ENCODE measurements at places on chromosomes 3 and 15.

DNA sequence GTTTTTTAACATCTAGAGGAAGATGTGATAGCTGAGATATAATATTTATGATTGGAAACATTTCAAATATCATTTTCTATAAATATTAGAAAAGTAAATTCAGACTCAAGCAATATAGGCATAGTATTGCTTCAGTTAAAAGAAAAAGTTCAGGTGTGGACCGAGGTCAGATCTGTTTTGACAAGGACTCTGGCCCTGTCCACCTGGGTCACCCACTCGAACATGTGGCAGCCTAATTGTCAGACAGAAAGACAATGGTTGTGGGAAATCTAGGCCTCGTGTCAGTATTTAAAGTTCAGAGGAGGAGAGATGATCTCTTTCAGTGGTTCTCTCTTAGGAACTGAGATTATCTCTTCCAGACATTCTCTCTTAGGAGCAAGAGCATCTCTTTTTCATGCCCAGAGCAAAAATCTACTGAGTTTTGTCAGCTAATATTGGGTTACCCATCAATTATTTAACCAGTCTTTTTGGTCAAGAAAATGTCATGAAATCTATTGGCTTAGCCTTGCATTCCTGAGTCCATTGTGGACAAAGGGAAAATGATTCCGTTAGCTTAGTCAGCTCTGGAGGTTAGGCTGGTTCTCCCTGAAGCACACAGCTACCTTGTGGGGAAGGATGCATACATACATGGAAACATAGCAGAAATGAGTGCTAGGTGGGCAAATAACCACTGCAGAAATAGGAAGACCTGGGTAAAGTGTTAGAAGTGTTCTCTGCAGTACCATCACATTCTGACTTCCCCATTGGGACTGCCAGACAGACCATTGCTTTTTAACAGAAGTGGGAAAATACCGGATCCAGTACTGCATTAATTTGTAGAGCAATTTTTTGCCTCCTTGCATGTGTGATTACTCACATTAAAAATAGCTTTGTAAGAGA lies 343.3 kb downstream of the GRM7 start:
- no peak for DNase-seq

GRCh38 chr3:195801251-195802183 lies 10.2 kb downstream of the MUC4 start:
- DNase-seq, result no peak

GRCh38 chr15:51121118-51121517 lies 26.4 kb upstream of the TNFAIP8L3 start:
- DNase-seq, result no peak

- DNase-seq, result no peak
Measured at GRCh38 chr15:49306551-49306950, 116.5 kb upstream of the FGF7 start.

DNA sequence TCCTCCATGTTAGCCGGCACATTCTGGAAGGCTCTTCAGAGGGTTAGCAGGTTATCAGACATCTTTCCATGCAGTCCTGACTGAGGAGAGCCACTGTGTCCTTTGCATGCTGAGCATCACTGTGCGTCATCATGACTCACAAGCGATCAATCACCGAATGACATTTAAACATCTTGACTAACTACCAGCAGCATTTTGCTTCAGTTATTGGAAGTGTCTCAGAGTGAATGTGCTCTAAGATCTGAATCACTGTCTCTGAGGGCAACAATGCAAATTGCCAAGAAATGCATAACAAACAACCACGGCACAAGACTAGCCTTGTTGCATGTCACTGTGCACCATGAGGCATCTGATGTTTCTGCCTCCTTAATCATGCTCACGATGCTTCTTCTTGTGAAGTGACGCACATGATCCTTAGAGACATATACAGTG lies 18.3 kb upstream of the ATP8B4 start:
- DNase-seq, result no peak

DNA sequence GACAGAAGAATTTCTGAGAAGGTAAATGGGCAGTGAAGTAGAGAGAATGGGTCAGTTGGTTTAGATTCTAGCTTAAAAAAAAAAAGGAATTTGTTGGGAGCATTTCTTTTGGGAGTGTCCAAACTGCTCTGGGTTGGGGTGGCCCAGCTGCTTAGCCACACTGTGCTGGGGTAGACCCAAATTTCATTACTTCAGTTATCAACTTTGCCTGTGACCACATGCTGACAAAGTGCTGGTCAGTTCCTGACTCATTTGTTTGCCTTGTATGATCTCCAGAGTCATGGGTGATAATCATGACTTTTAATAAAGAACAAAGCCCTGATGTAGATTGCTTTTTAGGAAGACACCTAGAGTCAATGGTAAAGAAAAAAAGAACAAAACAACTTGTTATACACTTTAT lies 121.5 kb upstream of the FGF7 start:
- DNase-seq, result no peak

DNA sequence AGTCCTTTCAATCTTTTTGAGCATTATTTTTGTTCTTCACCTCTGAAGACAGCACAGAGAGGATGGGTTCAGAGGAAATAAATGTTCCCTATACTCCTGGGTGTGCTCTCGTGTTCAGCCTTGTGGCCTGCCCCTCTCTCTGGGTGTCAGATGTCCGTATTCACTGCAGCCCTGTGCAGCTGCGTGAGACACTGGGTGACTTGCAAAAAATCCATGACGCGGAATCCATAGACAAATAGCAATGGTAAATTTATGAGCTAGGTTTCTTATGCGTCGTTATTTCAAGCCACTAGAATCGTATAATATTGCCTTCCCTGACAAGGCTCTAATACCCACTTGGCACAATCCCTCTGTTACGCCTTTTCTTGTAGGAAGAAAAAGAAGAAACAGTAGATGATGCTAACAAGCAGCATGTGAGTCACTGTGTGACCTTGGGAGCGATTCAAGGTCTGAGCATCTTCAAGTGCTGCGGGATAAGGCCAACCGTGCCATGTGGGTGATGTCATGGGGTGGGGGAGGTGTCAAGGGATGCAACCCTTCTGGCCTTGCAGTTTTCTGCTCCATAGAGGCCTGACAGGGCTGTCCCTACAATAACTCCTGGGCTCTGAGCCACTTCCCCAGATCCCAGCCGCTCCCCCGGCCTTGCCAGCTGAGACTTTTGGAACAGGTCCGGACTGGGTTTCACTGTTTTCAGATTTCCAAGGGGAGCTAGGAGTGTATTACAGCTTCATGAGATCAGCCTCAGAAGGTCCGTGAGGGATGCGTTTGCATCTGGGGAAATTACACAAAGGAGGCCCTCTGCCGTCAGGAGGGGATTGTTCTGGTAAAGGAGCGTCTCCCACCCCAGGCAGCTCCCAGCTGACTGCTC lies 47.6 kb upstream of the POMGNT2 start:
- DNase-seq, result no peak

DNA sequence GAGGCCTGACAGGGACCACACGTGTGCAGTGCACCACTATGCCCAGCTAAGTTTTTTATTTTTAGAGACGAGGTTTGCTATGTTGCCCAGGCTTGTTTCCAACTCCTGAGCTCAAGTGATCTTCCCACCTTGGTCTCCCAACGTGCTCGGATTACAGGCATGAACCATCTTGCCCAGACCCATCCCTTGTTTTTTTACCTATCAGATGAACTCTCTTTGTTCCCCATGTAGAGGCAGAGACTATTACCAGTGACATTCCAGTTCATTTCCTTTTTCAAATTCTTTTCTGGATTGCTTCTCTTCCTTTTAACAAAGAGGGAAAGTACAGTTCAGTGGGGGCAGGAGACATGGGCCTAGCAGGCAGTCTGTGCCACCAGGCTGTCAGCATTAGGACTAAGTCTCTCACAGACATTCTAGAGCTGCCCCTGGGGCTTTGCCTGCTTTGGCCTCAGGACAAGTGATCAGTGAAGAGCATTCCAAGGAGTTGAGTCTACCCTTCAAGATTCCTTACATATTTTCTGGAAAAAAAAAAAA lies 103.5 kb upstream of the SLC7A14 start:
- DNase-seq, result no peak

DNA sequence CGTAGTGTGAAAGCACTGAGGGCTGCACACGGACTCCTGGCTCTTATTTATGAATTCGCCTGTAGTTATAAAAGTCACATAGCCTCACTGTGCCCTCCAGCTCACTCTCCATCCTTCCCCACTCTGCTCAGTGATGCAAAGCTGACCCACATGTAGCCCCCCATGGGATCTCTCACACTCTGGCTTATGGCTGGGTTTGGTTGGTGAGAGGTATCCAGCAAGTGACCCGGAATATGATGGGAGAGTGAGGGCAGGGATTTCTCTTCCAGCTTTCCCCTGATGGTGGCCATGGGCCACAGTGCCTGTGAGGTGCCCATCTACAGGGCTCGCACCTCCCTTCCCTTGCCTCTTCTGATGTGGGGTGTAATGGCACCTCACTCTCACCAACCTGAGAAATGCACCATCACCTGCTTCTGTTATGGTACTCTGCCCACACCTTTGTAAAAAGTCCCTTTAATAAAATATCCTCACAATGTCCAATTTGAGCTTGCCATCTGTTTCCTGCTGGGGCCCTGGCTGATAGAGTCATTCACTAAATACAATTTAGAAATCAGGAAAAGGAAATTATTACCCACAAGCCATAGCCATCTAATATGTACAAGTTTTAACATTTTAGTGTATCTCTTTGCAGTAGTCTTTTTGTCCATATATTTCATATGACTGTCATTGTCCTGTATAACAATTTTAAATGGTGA lies 93.6 kb downstream of the SCN11A start:
- no peak for DNase-seq

DNA sequence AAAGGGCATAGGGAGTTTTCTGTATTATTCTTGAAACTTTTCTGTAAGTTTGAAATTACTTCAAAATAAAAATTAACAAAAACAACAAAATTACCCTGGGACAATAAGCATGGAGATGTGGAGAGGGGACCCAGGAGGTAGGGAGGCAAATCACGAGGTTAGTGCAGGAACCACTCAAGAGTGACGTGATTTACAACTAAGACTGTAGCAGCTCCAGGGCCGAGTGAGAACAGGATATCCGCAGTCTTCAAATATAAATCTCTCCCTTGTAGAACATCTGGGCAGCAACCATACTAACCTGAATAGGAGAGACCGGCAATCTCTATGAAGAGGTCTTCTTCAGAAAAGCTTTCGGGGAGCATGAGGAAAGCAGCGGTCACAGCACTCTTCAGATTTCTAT lies 17.3 kb downstream of the TAMM41 start:
- DNase-seq, result no peak

DNA sequence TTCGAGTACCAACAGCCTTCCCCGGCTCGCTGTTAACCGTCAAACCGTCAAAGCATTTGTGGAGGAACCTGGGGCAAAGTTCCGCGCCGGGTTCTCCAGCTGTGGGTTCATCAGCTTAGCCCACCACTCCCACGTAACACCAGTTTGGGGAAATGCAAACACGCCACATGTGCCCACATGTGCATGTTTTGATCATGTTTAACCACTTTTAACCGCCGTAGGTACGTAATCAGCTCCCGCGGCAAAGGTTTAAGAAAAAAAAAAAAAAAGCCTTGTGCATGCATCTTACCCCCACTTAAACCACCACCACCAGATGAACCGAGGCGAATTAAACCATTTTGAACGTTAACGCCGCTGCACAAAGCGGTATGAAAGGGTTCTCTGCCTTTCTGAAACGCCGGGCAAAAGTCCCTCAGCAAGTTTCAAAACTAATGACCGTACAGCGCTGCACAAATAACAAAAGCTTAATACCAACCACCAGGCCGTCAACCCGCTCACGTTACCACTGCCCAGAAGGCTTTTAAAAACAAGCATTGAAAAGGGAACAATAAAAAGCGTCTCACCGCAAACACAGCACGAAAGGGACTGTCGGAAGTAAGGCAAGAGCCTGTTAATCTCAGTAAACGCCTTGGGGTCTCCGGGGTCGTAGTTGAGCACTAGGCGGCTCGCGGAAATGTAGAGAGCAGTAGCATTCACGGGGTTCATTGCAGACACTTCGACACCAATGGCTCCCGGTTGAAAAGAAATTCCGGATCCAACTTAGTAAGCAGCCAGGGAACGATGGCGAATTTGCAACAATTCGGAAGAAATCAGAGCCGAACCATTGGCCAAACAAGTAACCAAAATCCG lies 1.5 kb downstream of the MSL2 start:
- peak; percentile 45 for DNase-seq

DNA sequence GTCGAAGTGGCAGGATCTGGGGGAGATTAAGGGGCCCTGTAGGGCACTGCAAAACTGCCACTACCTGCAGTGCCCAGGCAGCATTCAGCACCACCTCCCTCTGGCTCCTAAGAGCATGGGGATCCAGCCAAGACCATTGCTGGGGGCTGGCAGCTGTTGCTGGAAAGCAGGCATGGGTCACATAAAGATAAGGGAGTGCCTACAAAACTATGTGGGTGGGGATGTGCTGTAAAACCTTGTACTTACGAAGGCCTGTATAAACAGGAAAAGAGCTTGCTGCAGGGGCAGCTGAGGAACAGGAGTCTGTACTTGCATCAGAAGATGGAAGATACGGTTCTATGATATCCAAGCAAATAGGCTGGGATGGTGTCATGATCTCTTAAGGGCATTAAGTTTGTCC lies 27.1 kb downstream of the IL20RB start:
- DNase-seq, result no peak

GRCh38 chr3:17639765-17640164 lies 102.7 kb downstream of the TBC1D5 start:
- DNase-seq, result no peak

DNA sequence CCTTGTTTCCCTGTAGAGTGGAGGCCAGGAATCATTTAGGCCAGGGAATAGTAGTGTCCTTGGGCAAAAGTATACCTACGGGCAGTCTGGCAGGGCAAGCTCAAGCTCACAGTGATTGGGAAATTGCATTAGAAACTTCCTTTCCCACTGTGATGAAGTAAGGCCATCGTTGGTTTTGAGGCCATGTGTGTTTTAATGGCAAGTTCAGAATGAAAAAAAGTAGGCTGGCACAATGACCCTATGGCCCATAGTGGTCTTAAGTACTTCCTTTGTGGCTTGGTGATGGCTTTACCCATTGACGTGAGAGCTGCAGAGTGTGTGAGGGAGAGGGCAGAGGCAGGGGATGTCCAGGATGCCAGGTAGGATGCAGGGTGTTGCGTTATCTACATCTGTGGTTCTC lies 28.8 kb downstream of the LIMD1 start:
- DNase-seq, result no peak

GRCh38 chr15:80856809-80857377 lies 77.7 kb downstream of the CEMIP start:
- no peak for DNase-seq

GRCh38 chr15:66701422-66702034 lies 508 bp upstream of the SMAD6 start:
- DNase-seq, result peak; percentile 9

DNA sequence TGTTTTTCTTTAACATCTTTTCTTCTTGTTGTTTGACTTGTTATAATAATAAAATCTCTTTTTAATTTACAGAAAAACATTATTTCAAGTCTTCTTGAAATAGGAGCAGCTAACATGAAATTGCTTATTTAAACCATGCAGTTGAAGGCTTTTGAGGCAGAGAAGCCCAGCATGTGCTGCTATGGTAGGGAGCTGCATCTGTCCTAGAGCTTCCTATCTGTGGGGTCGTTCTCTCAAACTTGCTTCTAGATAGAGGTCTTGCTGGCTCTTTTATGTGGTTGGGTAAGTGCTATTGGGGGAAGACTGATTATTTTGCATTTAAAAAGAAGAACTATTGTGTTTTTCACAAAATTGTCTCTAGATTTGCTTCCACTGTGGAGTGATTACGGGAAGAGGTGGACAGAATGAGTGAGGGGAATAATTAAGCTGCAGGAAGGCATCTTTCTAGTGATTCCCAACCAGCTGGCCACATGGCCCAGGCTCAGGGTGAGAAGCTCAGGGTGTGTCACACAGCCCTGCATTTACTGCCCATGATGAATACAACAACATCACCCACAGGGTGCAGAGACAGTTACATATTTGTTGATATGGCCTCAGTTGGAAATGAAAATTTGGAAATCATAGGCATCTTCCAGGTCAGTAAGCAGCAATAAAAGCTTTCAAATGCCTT lies 98.7 kb downstream of the CHST2 start:
- no peak for DNase-seq

Measured in T-helper 17 cell (primary cell).